Activated naive CD4-positive, alpha-beta T cell treated with anti-CD3 and anti-CD28 coated beads for 36 hours (primary cell): ENCODE measurements at places on chromosomes 7 and 10.

GRCh38 chr10:126917975-126918908 is 13.0 kb downstream of the DOCK1 start:
- DNase-seq: no peak

DNA sequence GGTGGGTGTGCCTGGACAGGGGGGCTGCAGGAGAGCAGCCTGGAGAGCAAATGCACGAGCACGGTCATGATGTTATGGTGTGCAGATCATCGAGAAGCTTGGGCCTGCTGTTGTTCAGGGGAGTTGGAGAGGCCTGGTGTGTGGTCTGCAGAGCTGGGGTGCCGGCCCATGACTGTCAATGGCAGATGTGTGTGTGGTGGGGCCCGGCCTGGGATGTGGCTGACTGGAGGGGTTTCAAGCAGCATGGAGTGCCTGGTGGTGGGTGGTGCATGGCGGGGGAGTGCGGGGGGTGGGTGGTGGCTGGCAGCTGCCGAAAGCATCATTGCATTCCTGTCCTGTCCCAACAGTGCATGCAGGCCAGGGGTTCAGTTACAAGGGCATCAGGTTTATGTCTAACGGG is 122.6 kb downstream of the DOCK1 start:
- DNase-seq: no peak

DNA sequence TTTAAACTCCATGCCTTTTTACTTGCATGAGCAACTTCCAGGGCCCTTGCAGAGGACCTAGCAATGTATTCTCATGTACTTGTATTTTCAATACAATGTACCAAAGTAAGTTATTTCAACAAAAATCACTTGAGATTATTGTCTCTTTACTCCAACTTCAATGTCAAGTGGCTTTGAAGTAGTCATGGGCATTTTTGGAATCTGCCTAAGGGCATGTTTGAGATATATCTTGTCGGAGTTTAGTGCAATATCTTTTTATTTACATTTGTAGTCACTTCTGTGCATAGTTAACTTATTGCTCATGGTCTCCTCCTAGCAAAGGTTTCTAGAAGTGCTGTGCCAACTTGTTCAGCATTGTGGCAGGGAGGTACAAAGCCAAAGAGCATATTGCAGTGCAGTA is 508.7 kb upstream of the SEMA3D start:
- no peak for DNase-seq

- no peak for DNase-seq
These were observed 49.3 kb downstream of the FBXL13 start for GRCh38 chr7:103025341-103025740.

- DNase-seq: no peak
These were observed 74.3 kb upstream of the GNAI1 start for GRCh38 chr7:80060218-80060806.

DNA sequence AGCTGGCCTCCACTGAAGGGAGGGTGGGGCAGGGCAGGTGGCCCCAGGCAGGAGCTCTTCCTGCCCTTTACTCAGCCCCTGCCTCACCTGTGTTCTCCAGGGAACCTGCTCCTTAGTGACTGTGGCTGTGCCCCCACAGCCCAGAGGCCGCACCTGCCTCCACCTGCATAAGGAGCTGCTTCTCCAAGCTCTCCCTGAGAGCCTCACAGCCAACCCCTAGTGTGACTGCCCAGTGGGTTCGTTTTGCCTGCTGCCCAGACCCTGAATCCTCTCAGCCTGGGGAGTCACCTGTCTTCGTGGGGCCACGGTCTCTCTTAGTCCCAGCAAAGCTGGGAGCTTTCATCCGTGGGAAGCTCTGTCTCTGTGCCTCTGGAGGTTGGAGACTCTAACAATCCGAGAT is 94.4 kb downstream of the GLRX3 start:
- DNase-seq: no peak

GRCh38 chr7:82318786-82319185 is 124.8 kb downstream of the CACNA2D1 start:
- no peak for DNase-seq

GRCh38 chr7:78092331-78092730 is 293.8 kb downstream of the PHTF2 start:
- no peak for DNase-seq

DNA sequence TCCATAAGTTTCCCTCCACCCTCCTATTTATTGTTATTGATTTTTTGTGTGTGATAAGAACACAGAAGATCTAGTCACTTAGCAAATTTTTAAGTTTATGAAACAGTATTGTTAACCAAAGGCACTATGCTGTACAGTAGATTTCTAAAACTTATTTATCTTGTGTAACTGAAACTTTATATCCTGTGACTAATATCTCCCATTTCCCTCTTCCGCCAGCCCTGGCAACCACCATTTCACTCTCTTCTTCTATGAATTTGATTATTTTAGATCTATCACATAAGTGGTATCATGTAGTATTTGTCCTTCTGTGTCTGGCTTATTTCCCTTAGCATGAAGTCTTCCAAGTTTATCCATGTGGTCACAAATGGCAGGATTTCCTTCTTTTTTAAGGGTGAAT is 144.3 kb upstream of the INHBA start:
- DNase-seq: no peak

- DNase-seq: no peak
These were observed 41.7 kb downstream of the SP8 start for GRCh38 chr7:20744954-20745446.

DNA sequence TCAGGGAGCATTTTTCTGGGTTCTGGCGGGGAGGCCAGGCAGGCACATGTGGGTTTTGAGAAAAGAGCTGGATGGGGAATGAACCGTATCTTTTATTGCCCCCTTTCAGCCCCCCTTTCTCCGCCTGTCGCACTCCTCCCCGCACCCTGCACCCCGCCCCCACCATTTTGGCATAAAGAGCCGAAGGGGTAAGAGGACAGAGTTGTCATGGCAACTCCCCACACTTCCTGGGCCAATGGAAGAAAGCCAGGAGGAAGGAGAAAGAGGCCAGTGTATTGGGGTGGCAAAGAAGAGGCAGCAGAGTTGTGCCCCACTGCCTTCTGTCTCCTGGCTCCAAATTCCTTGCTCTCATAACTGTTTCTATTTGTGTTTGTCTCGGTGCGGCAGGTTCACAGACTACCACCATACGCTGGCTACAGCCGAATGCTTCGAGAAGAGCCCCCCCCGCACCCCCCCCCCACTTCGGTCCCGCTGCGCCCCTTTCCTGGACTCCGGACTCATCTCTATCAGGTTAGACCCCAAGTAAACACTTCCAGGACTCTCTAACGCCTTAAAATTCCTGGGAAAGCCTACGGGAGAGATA is 3.4 kb downstream of the KCNIP2 start:
- DNase-seq: peak; percentile 39

- DNase-seq: no peak
These were observed 199.9 kb upstream of the ZMIZ1 start for GRCh38 chr10:78868861-78869260.

- no peak for DNase-seq
These were observed 31.1 kb upstream of the PLEKHS1 start for GRCh38 chr10:113720386-113720785.

- no peak for DNase-seq
These were observed 554.6 kb upstream of the C7orf33 start for GRCh38 chr7:148035950-148036349.

GRCh38 chr7:34807548-34808340 is 149.7 kb downstream of the NPSR1 start:
- DNase-seq: no peak

DNA sequence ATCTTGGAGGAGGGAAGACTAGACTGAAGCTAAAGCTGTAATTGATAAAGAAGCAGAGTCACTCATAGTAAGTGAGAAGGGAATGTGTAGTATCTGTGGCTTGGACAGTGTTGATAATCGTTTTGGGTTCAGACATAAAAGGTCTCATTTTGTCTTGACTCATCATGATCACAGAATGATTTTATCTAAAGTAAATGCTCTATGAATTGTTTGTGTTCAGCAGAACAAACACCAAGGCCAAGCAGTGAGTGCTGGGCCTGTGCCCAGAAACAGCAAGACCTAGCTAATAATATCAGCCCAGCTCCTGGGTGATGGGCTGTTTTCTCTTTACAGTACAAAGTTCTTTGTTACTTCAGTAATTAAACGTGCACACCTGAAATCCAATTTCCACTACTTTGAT is 26.7 kb upstream of the CD36 start:
- DNase-seq: no peak

DNA sequence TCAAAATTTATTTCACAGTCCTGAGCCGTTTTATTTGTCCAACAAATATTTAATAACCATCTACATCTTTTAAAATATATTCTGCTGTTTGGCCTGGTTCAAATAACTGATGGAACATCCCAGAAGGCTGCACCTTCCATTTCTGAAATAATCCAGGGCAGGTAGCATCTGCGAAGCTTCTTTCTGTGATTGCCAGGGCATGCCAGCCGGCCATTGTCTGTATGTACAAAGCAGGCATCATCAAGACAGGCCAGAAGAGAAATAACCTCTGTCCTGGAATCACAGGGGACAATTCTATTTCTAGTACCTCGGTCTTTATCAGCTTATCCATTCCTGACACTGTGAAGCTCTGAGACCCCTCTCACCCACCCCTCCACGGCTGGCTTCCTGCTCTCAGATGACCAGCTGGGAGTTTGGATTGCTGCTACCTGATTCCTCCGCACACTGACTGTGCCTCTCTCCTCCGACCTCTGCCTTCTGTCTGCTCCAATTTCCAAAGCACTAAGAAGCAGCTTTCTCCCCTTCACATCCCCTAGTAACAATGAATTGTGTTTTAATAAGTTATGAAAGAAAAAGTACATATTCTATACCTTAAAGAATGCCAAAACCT is 8.0 kb downstream of the DGKI start:
- DNase-seq: no peak

DNA sequence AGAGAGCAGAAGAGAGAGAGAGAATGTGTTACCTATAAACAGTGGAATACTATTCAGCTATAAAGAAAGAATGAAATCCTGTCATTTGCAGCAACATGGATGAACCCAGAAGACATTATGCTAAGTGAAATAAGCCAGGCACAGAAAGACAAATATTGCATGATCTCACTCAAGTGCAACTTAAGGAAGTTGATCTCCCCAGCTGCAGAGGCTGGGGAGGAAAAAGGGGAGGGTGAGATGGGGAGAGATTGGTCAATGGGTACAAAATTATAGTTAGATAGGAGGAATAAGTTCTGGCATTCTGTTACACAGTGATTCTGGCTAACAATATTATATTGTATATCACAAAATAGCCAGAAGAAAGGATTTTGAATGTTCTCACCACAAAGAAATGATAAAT is 11.2 kb upstream of the JAZF1 start:
- DNase-seq: no peak

DNA sequence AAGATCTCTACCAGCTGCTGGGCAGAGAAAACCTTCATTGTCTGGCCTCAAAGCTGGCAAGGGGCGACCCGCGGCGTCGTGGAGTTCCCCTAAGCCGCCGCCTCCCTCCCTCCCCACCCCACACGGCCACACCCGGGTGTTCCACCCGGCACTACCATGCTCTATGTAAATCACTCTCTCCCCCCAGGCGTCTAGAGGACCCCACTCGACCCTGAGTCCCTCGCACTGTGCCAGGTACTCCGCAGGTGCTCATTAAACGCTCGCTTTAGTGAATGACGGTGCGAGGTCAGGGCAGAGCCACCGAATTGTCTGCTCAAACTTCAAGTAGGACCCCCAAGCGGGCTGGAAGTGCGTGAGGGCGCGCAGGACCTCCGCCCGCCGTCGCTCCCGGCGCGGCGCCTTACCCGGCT is 628 bp downstream of the PARP12 start:
- DNase-seq: peak; percentile 43

DNA sequence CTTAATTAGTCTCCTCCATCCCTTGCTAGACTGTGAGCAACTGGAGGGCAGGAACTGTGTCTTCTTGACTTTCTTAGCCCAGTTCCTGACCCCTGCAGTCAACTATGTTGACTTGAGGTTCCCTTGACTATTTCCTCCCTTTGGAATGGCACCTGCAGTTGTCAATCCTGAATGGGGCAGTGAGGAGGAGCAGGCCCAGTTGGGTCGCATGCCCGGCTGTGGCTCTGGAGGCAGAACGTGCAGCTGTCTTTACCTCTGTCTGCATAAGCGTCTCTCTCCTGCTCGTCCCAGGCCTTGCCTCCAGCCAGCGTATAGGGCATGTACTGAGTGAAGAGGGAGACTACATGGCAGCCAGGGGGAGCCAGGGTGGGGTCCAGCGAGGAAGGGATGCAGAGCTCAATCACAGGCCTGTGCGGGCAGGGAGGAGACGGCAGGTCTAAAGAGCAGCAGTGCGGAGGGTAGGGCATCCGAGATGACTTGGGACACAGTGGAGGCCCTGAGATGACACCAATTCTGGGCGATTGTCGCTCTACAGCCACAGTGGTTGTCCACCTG is 26.8 kb downstream of the PYROXD2 start:
- DNase-seq: no peak

DNA sequence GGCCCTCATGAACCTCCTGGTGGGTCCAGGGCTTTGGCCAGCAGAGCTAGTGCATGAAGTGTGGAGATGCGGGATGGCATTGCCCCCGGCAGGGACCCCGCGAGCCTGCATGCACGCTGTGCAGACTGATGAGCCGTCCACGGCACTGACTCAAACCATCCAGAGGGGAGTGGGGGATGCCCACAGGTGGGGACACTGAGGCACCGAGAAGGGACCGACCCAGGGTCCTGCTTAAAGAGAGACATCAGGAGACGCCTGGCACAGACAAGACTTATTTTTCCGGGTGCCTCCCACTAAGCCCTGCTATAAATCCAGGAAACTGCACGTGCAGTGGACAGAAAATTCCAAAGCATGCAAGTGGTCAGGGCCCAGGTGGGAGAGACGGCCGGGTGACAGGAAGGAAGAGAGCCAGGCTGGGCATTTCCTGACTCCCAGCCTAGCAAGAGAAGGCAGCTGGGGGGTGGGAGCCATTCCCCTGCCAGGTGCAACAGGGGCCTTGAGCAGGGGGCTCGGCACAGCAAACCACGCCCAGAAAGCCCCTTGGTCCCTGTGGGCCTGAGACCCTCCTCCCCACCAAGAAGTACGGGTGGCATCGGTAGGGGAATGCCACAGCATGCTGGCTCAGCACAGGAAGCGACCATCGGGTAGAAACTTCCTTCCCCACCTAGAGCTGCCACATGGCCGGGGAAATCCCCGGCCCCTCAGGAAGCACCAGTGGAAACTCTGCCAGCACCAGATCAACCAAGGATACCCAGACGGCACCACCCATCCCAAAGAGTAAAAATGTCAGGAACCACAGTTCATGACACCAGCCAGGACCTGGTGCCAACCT is 91.5 kb downstream of the FOXL3 start:
- DNase-seq: peak; percentile 59

DNA sequence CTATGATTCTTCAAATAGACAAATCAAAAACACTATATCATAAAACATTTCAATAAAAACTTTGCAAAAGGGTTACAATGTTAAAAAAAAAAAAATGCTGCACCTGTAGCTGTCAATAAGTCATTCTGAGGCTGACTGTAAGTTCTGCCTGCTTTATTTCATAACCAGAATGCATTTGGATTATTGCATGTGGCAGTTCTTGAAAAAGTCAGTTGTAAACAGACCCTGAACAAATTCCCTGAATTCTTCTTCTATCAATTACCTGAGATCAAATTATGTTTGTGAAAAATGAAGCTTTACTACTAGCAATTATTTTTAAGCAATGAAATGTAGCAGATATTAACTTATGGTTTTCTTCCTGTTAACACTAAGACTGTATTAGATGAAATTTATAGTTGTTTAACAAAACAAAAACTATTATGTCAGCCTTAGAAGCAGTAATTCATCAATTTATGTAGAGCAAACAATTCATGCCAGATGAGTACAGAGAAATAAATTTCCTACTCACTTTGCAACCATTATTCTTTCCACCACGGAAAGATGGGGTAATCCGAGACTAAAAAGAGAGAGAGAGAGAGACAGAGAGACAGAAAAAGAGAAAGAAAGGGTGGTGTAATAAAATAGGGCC is 107.8 kb downstream of the SFMBT2 start:
- DNase-seq: no peak
